ENCODE measurements at places on chromosomes 12 and 14. TPM values are rescaled to one million over a fixed set of nuclear protein-coding genes. Genes with fewer than 3 reads are reported as not detected.

The EPS8 gene
- 150 TPM for total RNA-seq

The ERBB3 gene
- 228 TPM for total RNA-seq

The WSCD2 gene
- total RNA-seq, result 0.26 TPM

The OASL gene
- 3.1 TPM for total RNA-seq

The OLR1 gene
- 10.1 TPM for total RNA-seq

The FZD10 gene
- 1.1 TPM for total RNA-seq

The ZDHHC22 gene
- 0.09 TPM for total RNA-seq

The SPATA7 gene
- total RNA-seq, result 17.9 TPM

The ITFG2 gene
- total RNA-seq, result 43.4 TPM

The HHIPL1 gene
- 5.3 TPM for total RNA-seq

The SLC5A8 gene
- total RNA-seq, result 0.06 TPM

The GSC gene
- not detected for total RNA-seq

The C14orf132 gene
- total RNA-seq, result 9.5 TPM

The ASCL1 gene
- total RNA-seq, result not detected

The GALNT6 gene
- 6.2 TPM for total RNA-seq

The ESYT1 gene
- total RNA-seq, result 111 TPM

The TAC3 gene
- total RNA-seq, result 0.52 TPM

The NOP9 gene
- total RNA-seq, result 24.7 TPM

The KCNMB4 gene
- total RNA-seq, result 3.1 TPM

The CLEC2A gene
- not detected for total RNA-seq

The IL22 gene
- total RNA-seq, result not detected

The CAPZA3 gene
- 0.20 TPM for total RNA-seq

The ADAM21 gene
- total RNA-seq, result 0.40 TPM

The FLRT2 gene
- total RNA-seq, result 20.5 TPM

The ST8SIA1 gene
- 2.4 TPM for total RNA-seq

The RIN3 gene
- total RNA-seq, result 33.7 TPM

The NTS gene
- total RNA-seq, result 0.17 TPM

The G2E3 gene
- total RNA-seq, result 17.0 TPM

The OR4K1 gene
- total RNA-seq, result not detected
